ENCODE measurements at places on chromosomes 16 and 17. TPM values are rescaled to one million over a fixed set of nuclear protein-coding genes. Genes with fewer than 3 reads are reported as not detected.

DNA sequence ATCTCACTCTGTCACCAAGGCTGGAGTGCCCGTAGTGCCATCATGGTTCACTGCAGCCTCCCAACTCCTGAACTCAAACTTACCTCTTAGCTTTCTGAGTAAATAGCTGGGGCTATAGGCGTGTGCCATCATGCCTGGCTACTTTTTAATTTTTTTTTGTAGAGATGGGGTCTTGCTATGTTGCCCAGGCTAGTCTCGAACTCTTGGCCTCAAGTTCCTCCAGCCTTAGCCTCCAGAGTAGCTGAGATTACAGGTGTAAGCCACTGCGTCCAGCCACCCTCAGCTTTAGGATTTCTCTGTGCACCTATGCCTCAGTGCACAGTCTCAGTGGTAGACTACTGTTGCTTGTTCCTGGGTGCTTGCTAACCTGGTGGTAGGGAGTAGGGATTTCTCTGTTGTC, 5.5 kb downstream of the SLC7A6 start:
- DNase-seq: no peak

GRCh38 chr16:75580-76501, 2.2 kb upstream of the MPG start:
- DNase-seq: peak; percentile 97

- peak; percentile 69 for DNase-seq
Measured at GRCh38 chr17:40095944-40096791, 4.2 kb downstream of the NR1D1 start.

DNA sequence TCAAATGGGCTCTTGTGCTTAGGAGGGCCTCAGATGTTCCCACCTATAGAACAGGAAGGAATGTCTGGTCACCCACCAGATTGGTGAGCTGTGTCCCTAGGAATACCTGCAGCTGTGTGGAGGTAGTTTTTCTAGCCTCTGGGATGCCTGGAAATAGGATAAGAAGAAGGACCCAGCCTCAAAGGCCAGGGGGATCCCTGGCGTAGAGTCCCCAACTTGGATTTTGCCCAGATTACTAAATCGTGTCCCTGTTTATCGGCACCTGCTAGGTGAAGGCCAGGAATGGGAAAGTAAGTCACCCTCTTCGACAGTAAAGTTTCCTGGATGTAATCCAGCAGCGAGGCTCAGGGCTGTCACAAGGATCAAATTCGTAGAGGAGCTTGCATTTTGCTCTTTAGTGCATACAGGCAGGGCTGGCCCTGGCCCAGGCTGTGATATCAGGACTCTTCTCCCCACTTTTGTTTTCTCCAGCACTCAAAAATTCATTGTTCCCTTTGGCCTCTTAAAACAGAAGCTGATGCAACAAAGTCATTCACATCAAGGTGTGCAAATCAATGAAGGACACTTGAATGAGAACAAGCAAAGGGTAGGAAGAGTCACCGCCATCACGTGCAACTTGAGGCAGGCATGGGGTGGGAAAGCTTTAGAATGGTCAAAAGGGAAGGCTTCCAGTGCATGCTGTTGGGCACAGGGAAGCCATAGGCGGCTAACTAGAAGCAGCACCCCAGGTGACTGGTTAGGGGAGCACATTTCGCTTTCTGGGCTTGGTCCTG, 7.5 kb downstream of the SLC13A2 start:
- DNase-seq: peak; percentile 55

DNA sequence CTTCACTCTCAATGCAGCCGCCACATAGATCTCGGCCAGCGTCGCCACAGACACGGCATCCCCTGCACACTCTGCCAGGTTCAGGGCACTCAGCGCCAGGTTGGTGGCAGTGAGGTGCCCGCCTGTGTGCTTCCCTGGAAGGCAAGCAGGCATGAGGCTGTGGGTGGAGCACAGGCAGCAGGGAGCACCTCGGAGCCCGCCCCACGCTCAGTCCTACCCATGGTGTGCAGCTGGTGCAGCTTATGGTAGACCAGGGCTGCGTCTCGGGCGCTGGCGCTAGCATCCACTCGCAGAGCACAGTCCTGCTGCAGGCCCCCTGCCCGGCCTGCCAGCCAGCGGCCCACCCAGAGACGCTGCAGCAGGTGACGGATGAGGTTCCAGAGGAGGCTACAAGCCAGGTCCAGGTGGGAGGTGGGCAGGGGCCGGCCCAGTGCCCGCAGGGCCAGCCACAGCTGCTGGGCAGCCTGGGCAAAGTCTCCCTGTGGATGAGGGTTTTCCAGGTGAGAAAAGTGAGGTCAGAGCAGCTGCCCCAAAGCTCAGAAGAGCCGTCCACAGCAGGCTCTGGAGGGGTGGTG, 20.5 kb downstream of the SREBF1 start:
- no peak for DNase-seq

DNA sequence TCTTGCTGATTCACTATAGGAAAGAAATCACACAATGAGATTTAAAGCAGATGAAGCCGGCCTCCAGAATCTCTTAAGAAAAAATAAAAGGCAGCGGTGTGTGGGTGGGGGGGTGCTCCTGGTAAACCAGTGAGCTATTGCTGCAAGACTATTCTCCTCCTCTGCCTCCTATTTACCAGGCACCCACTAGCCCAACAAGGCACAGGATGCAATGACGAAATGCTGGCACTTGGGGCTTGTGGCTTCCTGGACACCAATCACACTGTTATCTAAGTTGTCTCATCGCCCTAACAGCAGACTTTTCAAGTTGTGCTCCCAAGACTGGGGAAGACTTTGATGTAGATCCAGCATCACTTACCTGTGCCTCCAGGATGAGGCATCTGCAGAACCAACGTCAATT, 50.2 kb upstream of the NDRG4 start:
- no peak for DNase-seq

DNA sequence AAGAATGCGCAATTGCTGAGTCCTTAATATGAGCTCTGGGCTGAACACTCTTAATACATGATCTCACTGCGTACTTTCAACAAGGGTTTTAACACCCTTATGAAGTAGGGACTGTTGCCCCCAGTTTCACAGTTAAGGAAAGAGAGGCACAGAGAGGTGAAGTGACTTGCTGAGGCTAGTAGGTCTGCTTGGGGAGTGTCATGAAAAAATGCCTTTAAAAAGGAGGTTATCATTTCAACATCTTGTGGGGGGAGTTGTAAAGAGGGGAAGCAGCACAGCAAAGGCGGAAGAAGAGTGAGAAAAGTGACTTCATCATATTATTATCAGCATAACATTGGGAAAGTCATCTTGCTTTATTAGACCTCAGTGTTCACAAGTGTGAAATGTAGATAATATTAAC, 2.1 kb downstream of the CCL4L2 start:
- no peak for DNase-seq

- no peak for DNase-seq
Measured at GRCh38 chr16:26247063-26247462, 555.3 kb downstream of the HS3ST4 start.

GRCh38 chr17:35046740-35047283, 16.7 kb downstream of the RFFL start:
- peak; percentile 59 for DNase-seq

DNA sequence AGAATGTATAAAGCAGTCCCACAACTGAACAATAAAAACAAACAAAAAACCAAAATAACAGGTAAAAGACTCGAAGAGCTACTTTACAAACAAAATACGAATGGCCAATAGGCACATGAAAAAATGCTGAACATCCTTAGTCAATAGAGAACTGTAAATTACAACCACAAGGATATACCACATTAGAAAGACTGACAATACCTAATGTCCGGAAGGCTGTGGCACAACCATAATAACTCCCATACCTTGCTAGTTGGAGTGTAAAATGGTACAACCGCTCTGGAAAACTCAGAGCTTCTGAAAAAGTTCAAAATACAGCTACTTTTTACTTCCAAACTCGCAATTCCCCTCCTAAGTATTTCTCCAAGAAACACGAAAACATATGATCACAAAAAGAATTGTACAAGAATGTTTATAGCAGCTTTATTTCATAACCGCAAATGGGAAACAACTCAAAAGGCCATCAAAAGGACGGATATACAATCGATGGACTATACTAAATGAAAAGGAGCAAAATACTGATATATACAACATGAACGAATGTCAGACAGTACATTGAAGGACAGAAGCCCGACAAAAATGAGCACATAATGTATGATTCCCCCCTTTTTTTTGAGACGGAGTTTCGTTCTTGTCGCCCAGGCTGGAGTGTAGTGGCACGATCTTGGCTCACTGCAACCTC, 2.3 kb downstream of the TP53 start:
- no peak for DNase-seq

DNA sequence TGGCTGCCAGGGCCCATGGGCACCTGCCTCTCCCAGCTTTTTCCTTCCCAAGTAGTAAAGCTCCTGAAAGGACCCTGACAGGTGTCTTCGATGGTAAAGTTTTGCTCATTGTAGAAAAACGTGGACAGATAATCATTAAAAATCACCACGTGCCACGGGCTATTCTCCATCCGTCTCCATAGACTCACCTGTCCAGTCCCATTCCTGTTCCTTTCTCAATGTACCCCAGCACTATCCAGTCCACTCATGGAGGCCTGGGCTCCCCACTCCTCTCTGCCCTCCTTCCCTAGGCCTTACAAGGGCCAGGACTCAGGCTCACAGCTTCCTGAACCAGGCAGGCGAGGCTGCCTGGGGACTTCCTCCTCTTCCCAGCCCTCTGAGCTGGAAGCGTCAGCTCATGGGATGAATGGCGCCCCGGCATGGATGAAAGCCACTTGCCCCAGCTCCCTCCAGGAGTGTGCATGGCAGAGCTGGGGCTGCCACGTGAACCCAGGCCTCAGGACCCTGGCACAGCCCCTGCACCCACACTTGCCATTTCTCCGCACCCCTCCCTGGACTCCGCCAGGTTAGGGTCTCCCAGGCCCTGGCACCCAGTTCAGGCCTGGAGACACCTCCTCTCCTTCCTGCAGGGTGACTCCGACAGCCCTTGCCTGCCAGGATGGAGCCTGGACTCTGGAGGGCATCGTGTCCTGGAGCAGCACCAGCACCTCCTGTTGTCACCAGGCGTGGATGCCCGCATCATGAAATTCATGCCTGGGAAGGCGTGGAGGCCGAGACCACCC, 8.8 kb downstream of the CTRB1 start:
- DNase-seq: peak; percentile 76

- DNase-seq: no peak
Measured at GRCh38 chr17:37888881-37889280, 35.3 kb upstream of the TBC1D3K start.

- DNase-seq: no peak
Measured at GRCh38 chr17:2406271-2406902, 5.5 kb upstream of the MNT start.

- no peak for DNase-seq
Measured at GRCh38 chr17:17725011-17725751, 43.9 kb downstream of the RAI1 start.

DNA sequence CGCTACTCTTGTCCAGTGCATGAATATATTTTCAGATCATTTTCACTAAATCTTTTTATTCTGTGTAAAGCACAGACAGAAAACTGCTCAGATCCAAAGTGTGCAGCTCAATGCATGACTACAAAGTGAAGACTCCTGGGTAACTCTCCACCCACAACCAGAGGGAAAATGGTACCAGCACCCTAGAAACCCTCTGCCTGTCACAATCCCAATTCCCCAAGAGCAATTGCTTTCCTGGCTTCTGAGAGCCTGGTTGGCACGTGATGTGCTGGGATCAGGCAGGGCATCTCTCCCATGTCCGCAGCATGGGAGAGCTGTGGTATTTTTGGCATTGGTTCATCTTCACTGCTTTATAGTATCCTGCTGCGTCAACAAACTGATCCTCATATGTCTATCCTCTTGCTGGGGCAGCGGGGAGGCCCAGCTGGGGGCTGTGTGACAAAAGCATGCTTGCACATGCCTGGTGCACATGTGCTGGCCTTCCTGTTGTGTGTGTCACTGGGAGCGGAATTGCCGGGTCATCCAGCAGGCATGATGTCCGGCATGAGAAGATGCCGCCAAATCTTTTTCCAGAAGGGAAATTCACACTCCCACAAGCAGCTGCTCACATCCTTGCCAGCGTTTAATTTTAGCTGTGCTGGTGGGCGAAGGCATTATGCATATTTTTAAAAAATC, 278.9 kb upstream of the FOXF1 start:
- DNase-seq: no peak

- no peak for DNase-seq
Measured at GRCh38 chr17:6045621-6046357, 24.4 kb upstream of the WSCD1 start.

DNA sequence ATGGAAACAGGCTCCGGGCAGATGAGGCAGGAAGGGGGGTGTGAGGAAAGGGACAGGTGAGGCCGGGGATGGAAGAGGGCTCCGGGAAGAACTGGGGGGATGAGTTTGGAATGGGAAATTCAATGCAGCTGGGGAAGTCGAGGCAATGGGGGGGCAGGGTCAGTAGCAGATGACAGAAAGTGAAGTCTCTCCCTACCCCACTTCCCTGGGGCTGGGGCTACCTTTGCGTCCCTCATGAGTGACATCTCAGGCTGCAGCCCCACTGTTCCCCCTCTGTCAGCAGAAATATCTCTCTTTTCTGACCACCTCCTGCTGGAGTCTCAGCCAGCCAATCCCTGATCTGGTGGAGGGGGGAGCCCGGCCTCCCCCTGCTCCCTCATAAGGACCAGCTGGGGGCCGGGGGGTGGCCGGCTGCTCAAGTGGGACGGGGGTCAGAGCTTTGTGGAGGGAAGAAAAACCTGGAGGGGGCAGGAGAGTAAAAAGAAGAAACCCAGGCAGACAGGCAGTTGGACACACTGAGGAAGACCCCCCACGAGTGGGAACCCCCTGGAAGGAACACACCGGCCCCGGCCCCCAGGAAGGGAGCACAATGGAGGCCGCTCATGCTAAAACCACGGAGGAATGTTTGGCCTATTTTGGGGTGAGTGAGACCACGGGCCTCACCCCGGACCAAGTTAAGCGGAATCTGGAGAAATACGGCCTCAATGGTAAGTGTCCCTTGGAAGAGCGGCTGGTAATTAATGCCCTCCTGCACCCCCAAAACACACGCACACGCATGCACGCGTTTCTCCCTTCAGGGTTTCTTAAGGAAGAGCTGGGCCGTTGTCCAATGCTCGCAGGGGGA, at the start of gene ATP2A1:
Gene ATP2A1, plus strand, starts transcription at position 406 of the 844 bp plus-strand sequence. Its CDS starts 184 bp downstream, at position 590.
- DNase-seq: peak; percentile 54

GRCh38 chr17:66983414-66984021, 19.0 kb downstream of the CACNG4 start:
- no peak for DNase-seq

GRCh38 chr17:14121952-14122351, 52.6 kb downstream of the COX10 start:
- no peak for DNase-seq

DNA sequence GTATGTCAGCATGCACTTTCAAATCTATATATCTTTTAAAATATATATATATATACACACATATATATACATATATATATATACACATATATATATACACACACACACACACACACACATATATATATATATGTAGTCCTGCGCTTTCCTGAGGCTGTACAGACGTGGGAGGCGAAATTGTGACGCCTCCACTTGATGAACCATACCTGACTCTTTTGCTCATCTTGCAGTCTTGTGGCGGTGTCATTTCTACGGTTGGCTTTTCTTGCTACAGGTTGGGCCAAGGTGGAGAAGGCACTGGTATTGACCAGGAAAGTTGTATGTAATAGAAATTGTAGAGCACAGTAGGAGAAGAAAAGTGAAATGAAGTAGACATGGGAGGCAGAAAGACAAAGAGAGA, 88.2 kb downstream of the RBFOX1 start:
- no peak for DNase-seq

GRCh38 chr17:11388054-11388453, 147.0 kb downstream of the SHISA6 start:
- DNase-seq: no peak

Gene ETV4
- total RNA-seq: 0.72 TPM

Gene TP53TG3
- not detected for total RNA-seq

Gene TBC1D3I
- total RNA-seq: 0.36 TPM

Gene CCDC154
- 0.36 TPM for total RNA-seq

Gene SMTNL2
- not detected for total RNA-seq

Gene GFER
- total RNA-seq: 8.7 TPM
